ENCODE measurements at places on chromosomes 12 and 14. TPM values are rescaled to one million over a fixed set of nuclear protein-coding genes. Genes with fewer than 3 reads are reported as not detected.

DNA sequence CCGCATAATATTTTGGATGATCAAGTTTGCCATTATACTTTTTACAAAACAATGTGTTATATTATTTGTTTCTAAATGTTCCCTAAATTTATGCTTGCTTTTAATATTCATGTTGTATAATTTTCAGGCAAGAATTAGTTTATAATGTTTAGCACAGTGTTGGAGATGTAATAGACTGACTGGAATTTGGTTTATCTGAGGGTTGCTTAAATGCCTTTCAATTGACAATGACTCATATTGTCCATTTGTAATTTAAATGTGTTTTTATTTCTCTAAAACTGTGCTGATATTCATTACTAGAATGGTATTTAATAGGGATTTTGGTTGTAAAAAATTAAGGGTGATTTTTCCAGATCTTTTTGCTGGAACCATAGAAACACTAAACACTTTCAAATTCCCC, 788.4 kb downstream of the SLC6A15 start:
- no peak for DNase-seq

- no peak for DNase-seq
Measured at GRCh38 chr14:74438351-74438915, 12.4 kb upstream of the SYNDIG1L start.

- no peak for DNase-seq
Measured at GRCh38 chr14:102966681-102967505, 44.4 kb downstream of the AMN start.

DNA sequence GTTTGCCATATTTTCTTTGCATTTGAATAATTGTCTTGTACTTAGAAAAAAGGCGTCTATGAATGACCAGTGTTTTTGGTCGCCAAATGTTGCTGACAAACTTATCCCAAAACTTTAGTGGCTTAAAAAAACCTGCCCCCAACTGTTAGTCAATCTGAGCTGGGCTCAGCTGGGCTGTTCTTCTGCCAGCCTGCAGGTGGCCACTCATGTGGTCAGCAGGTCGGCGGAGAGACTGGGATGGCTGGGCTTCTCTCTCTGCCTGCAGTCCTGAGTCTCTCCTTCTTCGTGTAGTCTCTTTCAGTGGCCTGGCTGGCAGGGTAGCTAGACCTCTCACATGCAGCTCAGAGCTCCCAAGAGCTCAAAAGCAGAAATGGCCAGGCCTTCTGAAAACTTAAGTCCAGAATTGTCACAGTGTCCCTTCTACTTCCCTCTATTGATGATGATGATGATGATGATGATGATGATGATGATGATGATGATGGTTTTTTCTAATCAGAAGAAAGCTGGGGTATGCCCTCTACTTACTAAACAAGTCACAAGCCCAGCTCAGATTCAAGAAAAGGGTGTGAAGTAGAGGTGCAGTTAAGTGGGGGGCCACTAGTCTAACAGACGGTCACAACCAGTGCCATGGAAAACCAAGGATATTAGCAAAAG, 87.9 kb downstream of the PTPN11 start:
- DNase-seq, result no peak

KLRC1 gene
- total RNA-seq, result not detected

AKAP3 gene
- total RNA-seq, result 0.85 TPM

GRCh38 chr14:67704484-67705089, 2.9 kb downstream of the RDH12 start:
- DNase-seq, result peak; percentile 78

DNA sequence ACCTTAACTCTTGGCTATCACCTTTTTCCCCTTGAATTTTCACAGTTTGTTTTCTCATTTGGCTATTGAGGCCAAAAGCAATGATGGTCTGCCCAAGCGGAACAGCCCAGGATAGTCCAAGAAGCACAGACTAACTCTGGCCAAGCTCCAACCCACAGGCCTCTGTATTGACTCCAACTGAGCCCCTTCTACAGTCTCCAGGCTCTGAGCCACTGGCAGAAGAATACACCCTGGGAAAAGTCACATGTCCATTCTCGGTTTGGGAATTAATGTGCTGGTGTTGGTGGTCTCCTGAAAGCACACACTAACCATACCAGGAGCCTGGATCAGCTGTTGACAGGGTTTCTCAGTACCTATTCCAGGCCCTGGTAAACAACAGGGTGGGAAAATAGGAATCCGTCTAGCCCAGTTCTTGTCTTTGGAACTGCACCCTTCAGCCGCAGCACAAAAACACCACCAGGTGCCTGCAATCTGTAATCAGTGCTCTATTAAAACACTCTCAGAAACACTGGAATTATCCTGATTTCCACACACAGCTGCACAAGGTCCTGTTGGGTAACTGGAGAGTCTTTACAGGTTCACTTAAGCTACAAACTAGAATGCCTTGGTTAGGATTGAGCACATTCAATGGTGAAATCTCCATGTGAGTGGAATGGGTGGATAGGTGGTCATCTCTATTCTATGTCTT, 63.6 kb downstream of the STXBP6 start:
- DNase-seq, result no peak

GALNT6 gene
- total RNA-seq, result 19.9 TPM

- no peak for DNase-seq
Measured at GRCh38 chr14:64968651-64969050, 3.5 kb downstream of the RAB15 start.

SLC24A4 gene
- total RNA-seq, result 0.14 TPM

DNA sequence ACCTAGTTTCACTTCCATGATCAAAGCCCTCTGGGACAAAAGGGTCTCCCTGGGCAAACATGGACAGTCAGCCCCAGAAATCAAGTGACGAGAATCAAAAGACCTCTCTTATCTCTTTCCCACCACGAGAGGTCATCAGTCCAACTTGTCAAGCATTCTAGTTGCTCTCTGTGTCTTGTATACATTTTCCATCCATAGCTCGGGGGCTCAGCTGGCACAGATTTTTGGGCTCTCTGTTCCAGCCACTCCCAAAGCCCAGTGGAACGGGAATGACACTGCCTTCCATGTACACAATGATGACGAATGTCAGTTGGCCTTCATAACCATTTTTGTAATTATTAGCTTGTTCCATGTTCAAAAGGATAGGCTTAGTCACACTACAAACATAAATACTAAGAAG, 29.7 kb downstream of the NOS1 start:
- peak; percentile 8 for DNase-seq

- DNase-seq, result no peak
Measured at GRCh38 chr14:28780843-28781820, 14.5 kb downstream of the FOXG1 start.

- DNase-seq, result no peak
Measured at GRCh38 chr14:94025720-94026119, 420 bp upstream of the OTUB2 start.

- DNase-seq, result no peak
Measured at GRCh38 chr12:98883231-98883630, 238.1 kb downstream of the APAF1 start.

- DNase-seq, result no peak
Measured at GRCh38 chr12:103672401-103673119, 85.5 kb downstream of the STAB2 start.

SLC17A8 gene
- total RNA-seq, result not detected

IFI27L2 gene
- total RNA-seq, result 10.2 TPM

GPRC5D gene
- total RNA-seq, result not detected

DNA sequence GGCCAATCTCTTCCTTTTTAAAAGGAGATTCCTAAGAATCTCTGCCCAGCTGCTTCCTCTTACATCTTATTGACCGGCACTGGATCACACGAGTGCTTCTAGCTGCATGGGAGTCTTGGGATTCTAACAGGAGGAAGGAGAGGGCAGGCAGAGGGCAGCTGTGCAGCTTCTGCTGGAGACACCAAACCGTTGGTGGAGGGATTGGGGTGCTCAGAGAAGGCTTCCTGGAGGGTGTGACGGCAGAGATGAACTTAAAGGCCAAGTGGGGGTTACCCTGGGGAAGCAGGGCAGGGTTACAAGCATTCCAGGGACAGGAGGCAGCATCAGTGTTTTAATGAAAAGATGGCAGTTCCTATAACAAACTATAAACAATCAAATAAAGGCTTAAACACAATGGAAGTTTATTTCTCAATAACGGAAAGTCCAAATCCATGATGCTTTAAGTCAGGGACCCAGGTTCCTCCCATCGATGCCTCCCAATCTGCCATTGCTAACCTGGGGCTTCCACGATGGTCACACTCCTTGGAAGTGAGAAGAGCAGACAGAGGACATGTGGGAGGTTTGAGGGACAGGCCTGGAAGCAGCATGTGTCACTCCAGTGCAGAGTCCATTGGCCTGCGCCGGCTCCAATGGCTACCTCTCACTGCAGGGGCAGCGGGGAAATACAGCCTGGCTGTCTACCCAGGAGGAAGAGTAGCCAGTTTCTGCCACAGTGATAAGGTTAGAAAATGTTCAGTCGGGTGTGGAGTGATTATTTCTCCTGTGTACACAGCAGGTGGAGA, 53.1 kb upstream of the DDX11 start:
- DNase-seq, result peak; percentile 35

TAMALIN gene
- 49.2 TPM for total RNA-seq

DNA sequence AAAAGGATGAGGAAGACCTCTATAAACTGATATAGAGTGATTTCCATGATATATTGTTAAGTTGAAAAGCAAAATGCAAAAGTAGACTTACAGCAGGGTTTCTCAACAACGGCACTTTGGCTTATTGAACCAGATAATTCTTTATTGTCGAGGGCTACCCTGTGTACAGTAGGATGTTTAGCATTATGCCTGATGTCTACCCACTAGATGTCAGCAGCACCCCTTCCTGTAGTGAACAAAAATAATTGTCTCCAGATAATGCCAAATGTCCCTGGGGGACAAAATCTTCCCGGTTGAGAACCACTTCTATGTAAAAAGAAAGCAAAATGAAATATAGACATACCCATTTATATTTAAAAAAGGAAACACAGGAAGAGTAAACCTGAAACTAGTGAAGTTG, 32.4 kb downstream of the ABCD2 start:
- no peak for DNase-seq

KRT1 gene
- total RNA-seq, result not detected

- no peak for DNase-seq
Measured at GRCh38 chr12:59086126-59086525, 165.8 kb upstream of the LRIG3 start.

GRCh38 chr14:75307700-75308379, 29.2 kb downstream of the FOS start:
- DNase-seq, result peak; percentile 91

DNA sequence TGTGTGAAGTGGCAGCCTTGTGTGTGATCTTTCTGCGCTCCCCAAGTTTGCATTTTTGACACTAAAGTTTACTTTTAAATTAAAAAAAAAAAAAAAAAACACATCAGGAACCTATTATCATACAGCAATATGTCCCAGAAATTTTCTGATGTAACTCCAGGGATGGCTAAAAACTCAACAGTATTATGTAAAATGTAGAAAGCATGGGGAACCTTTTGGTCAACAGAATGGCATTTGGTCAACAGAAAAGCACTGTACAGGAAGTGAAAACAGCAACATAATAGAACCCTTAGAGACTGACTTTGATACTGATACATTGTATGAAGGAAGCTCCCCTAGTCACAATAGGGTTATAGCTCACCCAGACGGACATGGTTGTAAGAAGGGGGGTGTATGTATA, 224.3 kb downstream of the ITPR2 start:
- no peak for DNase-seq

- no peak for DNase-seq
Measured at GRCh38 chr12:1102115-1102514, 111.1 kb downstream of the ERC1 start.

TTC6 gene
- total RNA-seq, result not detected

DNA sequence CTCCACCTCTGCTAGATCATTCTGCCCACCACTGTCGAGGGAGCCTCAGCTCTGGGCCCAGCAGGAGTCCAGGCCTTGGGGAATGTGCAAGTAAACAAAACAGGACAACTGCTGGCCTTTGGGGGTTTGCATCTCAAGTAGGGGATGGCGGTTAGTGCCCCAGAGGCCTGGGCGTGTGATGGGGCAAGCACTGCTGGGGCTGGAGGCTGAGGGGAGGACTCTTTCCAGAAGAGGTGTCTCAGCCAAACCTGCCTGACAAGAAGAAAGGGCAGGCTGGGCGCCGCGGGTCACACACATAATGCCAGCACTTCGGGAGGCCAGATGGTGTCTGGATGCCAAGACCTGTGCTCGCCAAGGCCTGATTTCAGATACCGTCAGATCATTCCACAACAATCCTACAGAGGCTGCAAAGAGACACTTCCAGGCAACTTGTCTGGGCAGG, 8.6 kb upstream of the ALDH2 start:
- DNase-seq, result no peak

DNA sequence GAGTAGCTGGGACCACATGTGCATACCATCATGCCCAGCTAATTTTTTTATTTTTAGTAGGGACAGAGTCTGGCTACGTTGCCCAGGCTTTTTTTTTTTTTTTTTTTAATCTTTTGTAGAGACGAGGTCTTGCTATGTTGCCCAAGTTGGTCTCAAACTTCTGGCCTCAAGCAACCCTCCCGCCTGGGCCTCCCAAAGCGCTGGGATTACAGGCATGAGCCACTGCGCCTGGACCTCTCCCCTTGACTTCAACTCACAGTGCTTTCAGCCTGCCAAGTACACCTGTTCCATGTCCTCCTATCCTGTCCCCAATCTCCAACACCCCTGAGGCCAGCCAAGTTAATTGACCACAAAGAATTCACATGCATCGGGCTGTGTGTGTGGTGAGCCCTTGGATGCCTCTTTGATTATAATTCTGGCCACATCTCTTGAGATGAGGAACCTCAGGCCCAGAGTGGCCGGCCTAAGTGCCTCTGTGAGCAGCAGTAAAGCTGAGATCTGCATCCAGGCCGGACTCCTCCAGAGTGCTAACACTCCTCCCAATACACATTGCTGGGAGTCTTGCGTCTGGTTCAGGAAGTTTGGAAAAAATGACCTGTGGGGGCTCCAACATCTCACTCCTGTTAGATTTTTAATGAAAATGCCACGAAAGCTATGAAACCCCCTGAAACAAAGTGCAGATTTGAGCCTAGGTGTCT, 6.8 kb downstream of the RAB35 start:
- DNase-seq, result no peak

DNA sequence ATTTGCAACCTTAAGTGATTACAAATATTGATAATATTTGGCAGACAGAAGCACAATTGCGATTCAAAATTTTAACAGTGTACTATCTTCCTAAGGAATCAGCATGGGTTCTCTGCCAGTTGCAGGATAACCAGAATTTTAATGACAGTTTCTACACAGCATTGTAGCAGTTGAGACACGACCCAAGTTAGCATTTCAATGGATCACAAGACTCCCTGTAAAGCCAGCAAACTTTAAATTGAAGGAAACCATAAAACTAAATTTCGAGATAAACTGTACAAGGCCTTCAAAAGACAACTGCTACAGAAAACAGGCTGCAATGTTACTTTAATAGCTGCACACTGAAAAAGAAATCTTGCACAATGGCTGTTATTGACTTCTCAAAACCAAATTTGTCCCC, 154.9 kb downstream of the MED13L start:
- DNase-seq, result no peak

DNA sequence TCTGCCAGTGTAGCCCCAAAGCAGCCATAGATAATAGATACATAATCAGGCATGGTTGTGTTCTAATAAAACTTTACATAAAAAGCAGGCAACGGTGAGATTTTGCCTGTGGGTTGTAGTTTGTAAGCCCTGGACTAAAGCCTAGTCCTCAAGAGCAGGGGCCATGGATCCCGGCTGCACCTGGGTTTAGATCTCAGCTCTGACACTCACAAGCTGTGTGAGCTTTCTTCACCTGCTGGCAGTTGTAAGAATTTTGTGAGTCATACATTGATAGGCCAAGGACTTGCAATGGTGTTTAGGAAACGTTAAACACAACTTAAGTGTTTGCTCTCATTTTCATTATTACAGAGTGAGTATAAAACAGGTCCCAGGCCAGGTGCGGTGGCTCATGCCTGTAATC, 395.8 kb upstream of the TBX3 start:
- no peak for DNase-seq

Data from dermis blood vessel endothelial cell (primary cell).